HEK293T (cell line): ENCODE measurements at places on chromosomes 5 and 9.

GRCh38 chr9:91720751-91721705 is 229.0 kb downstream of the ROR2 start:
- DNase-seq = no peak

DNA sequence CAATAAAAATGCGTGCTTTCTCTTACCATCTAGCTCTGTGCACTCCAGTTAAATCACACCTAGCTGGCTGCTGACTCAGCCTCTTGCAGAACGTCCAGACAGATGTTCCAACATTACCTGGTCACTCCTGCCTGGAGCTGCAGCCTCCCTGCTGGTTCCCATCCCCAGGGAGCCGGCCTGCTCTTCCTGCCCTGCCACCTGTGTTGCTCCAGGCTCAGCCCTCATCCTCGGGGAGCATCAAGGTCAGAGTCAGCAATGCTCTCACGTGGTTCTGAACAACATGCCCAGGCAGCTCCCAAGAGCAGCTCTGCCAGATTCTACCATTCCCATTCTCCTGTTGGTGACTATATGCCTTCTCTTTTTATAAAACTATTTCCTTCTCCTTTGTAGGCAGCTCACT is 81.3 kb downstream of the GADD45G start:
- no peak for DNase-seq

- no peak for DNase-seq
Measured at GRCh38 chr5:87829217-87829551, 416.5 kb upstream of the CCNH start.

GRCh38 chr5:133750356-133750755 is 138.0 kb upstream of the FSTL4 start:
- no peak for DNase-seq
